NCI-H146 (cell line): ENCODE measurements at places on chromosomes 1 and 21.

DNA sequence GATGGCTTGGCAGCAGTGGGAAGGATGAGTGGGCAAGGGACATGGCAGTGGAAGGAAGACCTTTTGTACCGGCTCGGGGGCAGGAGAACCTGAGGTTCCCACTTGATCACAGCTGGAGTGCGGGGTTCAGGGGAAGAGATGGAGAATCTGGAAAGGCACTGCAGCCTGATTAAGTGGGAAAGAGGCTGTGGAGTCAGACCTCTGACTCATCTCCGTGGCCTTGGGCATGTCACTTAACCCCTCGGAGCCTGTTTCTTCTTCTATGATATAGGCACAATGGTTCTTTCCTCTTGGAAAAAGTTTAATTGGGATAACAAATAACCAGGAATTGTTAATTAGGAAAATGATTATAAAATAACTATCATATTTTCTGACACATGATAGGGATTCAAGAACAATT, 13.1 kb upstream of the TMEM61 start:
- DNase-seq, result no peak

GRCh38 chr1:209249280-209249670, 334.2 kb upstream of the CAMK1G start:
- DNase-seq, result no peak

- DNase-seq, result no peak
Measured at GRCh38 chr1:1092894-1093609, 18.9 kb upstream of the RNF223 start.

- no peak for DNase-seq
Measured at GRCh38 chr1:229896306-229896705, 170.7 kb upstream of the GALNT2 start.

DNA sequence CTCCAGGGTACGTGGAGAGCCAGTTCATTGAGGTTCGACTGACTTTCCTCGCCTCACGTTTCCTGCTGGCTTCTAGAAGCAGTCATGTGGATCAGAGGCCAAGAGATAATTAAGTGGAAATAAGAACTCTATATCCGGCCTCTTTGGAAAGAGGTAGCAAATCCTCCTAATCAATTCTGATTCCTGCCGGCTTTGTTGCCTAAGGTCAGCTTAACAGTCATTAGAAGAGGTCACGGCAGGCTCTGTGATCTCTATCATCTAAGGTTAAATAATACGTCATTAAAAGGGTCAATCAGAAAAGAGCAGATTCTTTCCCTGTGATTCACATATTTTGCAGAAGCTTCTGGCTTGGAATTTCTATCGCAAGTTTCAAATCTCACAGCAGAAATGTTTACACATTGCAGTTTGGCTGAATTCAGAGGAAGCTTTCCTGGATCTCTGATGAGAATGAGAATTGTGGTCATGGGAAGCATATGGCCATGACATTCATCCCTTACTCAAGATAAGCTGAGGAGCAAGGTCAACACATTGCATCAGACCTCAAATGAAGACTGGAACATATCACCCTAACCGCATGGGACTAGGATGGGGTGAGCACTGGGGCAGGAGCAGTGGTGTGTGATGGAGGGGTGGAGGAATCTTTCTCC, 189.4 kb downstream of the PBX1 start:
- peak; percentile 17 for DNase-seq

GRCh38 chr1:164841702-164842465, 282.9 kb downstream of the PBX1 start:
- DNase-seq, result no peak

DNA sequence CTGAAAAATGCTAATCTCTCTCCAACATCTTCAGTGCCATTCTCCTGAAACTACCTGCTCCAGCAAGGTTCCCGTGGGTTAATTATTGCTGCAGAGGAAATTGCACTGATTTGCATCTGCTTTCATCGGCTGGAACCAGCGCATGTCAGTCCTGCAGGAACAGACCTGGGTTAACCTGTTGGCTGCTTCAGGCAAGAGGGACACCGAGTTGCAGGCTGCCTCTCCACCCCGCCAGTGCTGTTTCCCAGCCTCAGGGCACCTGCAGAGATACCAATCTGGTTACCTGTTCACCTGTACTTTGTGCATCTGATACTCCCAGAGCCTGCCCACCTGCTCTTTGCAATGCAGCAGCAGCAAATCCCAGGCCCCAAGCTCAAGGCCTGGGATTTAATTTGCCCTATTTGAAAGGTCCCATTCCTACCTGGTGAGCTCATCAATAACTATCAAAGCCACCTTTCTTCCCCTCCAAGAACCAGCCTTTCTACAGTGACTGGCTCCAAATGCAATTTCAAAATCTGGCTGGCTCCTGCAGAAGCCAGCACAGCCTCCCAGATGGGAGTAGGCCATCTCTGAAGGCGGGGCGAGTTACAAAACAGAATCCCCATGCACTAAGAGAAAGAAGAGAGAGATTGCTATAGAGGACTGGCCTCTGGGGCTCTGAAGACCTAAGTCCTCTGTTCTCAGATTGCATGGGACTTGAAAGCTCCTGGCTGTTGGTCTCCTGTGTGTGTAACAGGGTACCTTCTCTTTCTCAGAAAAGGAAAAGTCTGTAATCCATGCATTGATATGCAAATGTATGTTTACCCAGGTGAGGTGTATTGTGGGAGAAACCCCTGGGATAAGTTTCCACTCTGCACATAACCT, 67.8 kb downstream of the TOMM20 start:
- DNase-seq, result peak; percentile 81

DNA sequence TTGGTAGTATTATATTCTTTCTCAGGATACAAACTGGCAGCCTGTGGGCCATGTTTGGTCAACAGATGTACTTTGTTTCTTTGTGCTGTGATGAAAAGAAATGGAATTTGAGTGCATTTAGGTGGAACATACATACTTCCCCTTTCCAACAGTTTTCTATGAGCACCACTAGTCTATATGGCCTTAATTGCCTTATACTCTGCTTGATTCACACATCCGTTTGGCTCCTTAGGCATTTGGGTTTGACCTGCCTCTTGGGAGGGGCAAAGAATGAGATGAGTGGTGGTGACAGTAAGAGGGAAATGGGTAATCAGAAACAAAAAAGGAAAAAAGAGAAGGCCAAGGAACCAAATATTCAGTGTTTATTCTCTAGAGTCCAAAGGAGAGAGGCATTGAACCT, 17.0 kb downstream of the CFAP126 start:
- no peak for DNase-seq
